ENCODE measurements at places on chromosomes 3 and 15.

DNA sequence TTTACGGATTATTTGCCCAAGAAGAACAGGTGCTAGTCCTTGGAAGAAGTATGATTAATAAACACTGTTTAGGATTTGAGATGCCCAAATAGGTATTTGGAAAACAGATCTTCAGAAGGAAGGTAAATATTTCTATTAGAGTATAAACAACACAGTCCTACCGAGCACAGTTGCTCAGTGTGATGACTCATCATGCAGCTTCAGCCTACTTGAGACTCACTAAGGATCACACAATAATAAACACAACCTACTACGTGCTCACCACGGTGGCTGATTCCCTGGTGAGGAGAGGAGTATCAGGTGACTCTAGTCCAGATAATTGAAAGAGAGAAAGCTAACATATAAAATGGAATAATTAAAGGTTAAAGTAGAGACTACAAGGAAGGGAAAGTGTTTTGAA lies 72.0 kb downstream of the PDZRN3 start:
- no peak for DNase-seq

DNA sequence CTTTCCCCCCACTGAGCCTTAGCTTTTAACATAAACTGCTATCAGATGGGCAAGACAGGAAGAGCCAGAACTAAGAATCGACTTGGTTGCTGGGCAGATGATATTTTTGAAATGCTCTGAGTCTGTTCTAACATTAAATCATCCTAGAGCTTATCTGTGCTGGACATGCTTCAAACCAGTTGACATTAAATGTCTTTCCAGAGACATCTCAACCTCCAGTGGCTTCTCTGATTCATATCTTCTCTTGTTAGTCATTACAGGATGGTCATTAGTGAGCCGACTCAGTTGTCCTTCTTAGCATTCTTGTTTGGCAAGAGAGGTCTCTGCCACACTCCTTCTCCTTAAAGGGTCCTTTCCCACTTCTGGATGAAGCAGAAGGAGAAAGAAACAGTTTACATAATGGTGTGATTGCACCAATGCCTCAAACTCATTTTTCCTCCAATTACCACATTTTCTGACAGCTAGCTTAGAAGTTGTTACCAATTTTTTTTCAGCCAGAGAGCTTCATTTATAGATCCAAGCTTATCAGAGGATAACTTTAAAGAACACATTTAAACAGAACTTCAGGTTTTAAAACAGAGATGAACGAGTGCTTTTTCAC lies 21.7 kb upstream of the SYN2 start:
- no peak for DNase-seq

DNA sequence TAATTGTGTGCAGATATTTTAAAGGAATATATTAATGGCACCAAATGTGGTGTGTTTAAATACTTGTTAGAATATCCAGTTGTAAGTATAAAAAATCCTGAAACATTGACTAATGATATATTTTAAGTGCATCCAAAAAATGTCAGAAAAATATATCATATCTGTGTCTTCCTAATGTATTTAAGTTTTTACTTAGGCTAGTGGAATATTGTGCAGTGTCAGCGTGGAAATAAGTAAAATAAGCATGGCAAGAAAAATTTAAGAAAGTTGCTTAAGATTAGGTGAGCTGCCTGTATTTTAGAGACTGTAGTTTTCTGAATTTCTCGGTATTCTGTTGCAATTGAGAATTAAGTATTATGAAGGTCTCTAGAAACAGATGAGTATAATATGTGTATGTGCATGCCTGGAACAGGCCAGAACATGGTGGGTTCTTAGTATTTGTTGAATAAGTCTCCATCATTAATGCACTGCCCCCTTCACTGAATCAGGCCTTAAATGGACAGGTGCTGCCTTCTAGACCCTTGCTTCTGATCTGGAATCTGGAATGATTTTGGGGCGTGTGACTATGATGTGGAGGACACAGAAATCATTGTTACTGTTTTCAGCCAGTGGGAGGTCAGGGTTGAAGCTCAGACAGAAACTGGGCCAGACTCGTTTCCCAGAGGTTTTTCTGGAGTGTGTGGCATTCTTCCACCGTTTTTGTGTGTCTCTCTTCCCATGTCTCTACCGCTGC lies 86.1 kb downstream of the TRAK1 start:
- no peak for DNase-seq

DNA sequence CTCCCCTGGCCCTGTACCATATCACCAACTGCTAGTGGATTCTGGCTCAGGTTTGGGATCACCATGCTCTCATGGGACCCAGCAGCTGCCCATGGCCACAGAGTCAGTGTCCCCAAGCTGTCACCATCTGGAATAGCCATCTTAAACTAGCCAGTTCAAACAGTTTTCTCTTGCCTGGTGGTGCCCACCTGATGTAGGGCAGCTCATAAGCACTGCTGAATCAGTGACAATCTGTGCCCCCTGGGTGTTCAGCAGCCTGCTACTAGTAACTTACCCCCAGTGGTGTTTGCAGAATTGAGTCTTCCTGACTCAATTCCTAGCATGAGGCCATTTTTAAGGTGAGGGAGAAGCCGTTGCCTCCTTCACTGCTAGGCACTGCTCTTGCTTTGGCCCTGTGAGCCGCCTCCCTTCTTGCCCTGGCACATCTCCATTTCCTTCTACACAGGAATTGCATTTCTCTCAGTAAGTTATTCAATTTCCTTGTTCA lies 7.9 kb downstream of the RPSA start:
- DNase-seq, result no peak

DNA sequence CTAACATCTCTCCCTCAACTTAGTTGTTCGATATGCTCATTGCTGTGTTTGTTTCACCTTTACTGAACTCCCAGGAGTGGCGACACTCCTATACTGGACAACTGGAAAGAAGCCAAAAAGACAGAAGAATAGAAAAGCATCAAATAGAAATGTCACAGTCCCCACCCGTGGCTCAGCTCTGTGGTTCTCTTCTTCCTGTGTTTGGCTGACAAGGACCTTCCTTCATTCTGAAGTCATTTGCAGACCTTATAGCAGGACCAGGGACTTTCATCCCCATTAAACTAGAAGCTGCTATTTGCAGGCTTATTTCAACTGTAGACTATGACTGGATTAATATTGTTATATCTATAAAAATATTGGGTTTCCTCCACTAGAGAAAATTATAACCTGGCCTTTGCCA lies 125.9 kb downstream of the NECTIN3 start:
- no peak for DNase-seq

- no peak for DNase-seq
These were observed 19.6 kb downstream of the HSPBAP1 start for GRCh38 chr3:122773944-122774509.

- DNase-seq, result no peak
These were observed 115.2 kb upstream of the TLE3 start for GRCh38 chr15:70212963-70213315.

DNA sequence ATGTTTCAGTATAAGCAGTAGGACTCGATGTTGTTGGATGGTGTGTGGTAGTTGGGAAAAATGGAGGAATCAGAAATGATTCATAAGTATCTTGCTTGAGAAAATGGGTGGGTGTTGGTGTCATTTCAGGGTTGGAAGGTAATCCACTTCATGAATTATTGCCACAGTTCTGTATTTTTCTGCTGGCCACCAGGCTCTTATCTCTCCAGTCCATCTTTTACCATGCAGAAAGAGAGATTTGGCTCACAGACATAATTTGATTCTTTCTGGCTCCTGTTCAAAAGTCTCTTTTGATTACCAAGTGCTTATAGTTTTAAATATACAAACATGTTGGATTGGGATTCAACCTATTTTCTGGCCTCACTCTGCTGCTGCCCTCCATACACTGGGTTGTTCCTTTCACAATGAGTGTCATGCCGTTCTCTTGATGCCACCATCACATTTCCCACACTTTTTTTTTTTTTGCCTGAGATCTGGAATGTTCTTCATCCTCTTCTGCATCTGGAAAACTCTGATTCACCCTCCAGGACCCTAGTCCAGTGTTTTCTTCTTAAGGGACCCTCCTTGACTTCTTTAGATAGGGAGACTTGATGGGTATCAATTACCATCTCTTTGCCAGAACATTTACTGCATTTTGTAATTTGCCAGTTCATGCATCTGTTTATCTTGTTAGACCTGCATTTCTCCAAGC lies 69.4 kb upstream of the GAP43 start:
- no peak for DNase-seq

DNA sequence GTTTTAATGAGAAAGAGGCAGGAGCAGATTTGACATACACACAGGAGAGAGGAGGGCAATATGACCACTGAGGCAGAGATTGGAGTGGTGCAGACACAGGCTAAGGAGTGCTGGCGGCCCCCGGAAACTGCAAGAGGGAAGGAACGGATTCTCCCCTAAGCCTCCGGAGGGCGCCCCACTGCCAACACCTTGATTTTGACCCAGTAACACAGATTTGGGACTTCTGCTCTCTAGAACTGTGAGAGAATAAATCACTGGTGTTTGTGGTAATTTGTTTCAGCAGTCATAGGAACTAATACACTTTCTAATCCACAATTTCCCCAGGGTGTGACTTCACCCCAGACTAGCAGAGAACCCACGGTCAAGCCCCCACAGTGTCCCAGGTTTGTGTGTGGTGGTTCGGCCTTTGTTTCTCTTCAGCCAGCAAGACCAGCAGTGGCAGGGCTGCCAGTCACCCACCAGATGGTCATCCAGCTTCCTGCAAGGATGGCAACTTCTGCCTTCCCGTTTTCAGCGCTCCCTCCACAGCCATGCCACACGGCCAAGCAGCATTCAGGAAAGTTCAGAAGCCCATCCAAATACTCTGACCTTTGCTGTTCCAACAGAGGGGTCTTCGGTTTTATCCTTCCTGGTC lies 23.6 kb upstream of the TSPAN3 start:
- DNase-seq, result no peak

GRCh38 chr15:55515491-55515890 lies 7.5 kb upstream of the DNAAF4 start:
- DNase-seq, result no peak

- no peak for DNase-seq
These were observed 26.4 kb upstream of the APEH start for GRCh38 chr3:49647741-49648140.

- no peak for DNase-seq
These were observed 59.2 kb downstream of the RSRC1 start for GRCh38 chr3:158169091-158169491.

- DNase-seq, result no peak
These were observed 117.8 kb downstream of the WNT5A start for GRCh38 chr3:55369141-55369847.

GRCh38 chr3:158909870-158910269 lies 108.0 kb downstream of the MFSD1 start:
- DNase-seq, result no peak

GRCh38 chr15:94231723-94232468 lies 535 bp downstream of the MCTP2 start:
- no peak for DNase-seq

DNA sequence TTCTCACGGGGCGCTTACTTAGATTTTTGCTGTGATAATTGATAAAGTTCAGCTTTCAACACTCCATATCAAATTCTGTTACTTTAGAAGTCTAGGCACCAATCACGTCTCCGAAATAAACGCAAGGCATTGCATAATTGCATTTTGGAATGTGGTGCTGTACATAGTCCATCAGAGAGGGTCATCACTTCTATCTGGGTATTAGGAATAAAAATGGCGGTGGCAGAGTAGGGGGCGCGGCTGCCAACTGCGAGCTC lies 365 bp upstream of the UQCC5 start:
- DNase-seq, result no peak

GRCh38 chr3:66441129-66441528 lies 59.7 kb downstream of the LRIG1 start:
- DNase-seq, result no peak

DNA sequence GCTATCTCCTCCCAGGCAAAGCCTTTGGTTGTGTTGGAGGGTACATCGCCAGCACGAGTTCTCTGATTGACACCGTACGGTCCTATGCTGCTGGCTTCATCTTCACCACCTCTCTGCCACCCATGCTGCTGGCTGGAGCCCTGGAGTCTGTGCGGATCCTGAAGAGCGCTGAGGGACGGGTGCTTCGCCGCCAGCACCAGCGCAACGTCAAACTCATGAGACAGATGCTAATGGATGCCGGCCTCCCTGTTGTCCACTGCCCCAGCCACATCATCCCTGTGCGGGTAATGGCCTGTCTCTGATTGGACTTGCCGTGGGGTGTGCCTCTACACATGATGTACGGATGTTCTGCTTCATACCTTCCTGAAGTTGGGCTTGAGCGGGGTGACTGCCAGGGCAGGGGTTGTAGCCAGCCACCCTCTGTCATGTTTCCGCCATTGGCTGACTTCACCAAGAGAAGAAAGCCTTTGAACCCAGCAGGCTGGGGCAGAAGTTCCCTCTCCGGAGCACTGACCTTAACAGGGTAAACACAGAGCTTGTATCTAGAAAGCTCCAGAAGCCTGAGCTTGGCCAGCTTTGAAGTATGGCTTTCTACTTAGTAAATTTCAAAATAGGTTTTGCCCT lies 13.4 kb downstream of the ALAS1 start:
- no peak for DNase-seq

DNA sequence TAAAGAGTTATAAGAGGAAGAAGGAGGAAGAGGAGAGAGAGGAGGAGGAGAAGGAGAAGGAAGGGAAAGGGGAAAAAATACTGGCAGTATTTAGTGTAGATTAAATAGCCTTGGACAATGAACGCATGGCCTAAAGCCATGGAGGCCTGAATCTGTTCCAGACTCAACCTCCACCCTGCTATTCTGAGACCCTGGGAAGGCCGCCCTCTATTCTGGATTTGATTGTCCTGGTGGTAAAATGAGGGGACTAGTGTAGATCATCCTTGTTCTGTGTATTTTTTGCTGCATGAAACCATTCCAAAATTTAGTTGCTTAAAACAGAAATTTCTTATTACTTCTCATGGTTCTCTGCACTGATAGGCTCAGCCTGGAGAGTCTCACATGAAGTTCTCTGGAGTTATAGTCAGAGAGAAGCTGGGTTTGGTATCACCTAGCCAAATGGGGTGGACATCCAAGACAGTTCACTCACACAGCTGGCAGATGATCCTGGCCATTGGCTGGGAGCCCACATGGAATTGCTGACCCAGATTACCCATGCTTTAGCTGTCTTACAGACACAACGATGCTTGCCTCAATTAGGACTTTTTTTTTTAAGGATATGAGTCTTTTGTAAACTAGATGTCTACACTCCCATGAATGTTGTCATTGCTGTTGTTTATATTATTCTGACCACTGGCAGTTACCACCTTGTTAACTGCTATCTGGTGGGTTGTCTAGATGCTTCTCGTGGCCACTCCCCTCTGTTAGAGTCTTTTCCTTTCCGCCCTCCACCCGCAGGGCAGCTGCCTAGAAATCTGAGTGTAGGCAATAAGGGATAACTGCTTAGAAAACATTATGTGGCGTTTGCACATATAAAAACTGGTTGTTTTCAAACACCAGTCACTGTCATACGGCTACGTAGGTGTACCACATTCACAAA lies 149.9 kb downstream of the SST start:
- DNase-seq, result no peak

DNA sequence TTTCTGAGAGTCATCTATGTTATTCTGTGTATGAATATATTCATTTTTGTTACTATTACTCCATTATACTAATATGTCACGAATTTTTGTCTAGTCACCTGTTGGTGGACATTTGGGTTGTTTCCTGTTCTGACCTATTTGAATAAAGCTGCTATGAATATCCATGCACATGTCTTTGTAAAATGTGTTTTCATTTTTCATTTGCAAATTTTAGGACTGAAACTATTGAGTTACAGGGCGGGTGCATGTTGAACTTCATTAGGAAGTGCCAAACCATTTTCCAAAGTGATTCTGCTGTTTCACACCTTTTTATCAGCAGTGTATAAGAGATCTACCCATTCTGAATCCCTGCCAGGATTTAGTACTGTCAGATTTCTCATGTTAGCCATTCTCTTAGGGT lies 37.7 kb upstream of the IQCF6 start:
- DNase-seq, result no peak

- DNase-seq, result no peak
These were observed 43.0 kb upstream of the TLE3 start for GRCh38 chr15:70140543-70141375.

GRCh38 chr3:127037021-127037400 lies 54.1 kb downstream of the PLXNA1 start:
- no peak for DNase-seq
